Tongue (tissue), 3 donors: ENCODE measurements at places on chromosomes 7 and 10.

DNA sequence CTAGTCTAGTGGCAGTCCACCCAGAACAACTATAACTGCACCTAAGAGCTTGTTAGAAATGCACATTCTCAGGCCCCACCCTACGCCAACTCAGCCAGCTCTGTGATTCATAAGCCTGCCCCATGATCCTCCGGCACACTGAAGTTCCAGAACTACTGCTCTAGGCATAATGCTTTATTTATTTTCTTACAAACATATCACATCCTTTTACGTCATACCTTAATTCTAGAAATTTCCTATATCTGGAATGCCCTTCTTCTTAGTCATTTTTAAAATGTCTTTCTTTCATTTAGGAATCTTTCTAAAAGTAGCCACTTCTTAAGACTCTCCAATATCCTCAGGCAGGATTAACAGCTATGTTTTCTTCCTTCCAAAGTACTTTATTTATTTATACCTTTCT is 480.1 kb downstream of the INHBA start:
- no peak for DNase-seq

DNA sequence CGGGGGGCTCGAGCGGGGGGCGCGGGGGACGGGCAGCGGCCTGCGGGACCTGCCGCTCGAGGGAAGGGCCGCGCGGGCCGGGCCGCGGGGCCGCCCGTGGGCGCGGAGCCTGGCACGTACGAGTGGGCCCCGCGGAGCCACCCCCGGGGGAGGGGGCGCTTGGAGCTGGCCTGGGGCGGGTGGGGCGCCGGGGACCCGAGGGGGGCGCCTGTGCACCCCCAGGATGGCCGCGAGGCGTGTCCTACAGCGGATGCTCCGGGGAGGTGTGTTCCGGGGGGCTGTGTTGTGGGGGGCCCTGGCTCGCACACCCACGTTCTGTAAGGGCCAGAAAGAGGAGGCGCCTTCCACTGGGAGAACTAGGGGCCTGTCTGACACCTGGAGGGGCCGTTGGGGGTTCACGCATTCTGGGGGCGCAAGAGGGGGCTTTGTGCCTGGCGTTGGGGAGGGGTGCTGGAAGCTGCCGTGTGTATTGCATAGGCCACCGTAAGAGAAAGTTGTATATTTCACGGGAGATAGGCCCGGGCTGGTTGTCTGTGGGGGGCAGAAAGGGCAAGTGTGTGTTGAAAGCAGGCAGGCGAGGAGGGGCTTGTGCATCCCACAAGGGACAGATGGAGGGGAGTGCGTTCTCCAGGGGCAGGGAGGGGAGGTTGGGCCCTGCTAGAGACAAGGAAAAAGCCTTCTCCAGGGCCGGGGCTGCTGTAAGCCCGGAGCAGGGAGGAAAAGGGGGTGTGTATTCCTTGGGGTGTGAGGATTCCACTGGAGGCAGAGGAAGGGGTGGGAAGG is 663 bp downstream of the VPS37D start:
- peak; percentile 18 for DNase-seq

DNA sequence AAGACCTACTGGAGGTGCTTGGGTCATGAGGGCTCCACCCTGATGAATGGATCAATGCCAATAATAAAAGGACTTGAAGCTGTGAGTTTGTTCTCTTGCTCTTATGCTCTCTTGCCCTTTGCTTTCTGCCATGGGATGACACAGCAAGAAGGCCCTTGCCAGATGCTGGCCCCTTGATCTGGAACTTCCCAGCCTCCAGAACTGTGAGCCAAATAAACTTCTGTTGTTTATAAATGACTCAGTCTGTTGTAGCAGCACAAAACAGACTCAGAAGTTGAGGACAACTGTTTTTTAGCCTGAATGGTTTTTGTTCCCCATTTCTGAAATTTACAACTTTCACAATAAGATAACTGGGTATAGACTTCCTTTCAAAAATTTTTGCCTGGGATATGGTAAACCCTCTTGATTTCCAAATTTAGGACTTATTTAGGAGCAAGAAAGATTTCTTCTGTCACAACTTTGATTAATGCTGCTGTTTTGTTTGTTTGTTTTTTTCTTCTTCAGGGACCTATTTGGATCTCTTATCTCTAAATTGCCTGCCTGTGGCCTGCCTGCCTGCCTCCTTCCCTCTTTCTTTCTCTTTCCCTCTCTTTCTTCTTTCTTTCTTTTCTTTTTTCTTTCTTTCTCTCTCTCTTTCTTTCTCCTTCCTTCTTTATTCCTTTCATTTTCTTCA is 12.1 kb downstream of the ENTPD1 start:
- peak; percentile 6 for DNase-seq

- DNase-seq: no peak
These were observed 124.0 kb upstream of the GPR22 start for GRCh38 chr7:107345898-107346297.

DNA sequence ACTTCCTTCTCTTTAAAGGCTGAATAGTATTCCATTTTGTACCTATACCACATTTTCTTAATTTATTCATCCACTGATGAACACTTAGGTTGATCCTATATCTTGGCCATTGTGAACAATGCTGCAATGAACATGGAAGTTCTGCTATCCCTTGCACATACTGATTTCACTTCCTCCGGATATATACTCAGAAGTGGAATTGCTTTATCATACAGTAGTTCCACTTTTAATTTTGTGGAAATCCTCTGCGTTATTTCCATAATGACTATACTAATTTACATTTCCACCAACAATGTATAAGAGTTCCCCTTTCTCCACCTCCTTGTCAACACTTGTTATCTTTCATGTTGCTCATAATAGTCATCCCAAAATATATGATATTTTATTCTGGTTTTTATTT is 312.6 kb downstream of the PLXDC2 start:
- no peak for DNase-seq

GRCh38 chr10:31927565-31927883 is 1.1 kb downstream of the ARHGAP12 start:
- DNase-seq: no peak

DNA sequence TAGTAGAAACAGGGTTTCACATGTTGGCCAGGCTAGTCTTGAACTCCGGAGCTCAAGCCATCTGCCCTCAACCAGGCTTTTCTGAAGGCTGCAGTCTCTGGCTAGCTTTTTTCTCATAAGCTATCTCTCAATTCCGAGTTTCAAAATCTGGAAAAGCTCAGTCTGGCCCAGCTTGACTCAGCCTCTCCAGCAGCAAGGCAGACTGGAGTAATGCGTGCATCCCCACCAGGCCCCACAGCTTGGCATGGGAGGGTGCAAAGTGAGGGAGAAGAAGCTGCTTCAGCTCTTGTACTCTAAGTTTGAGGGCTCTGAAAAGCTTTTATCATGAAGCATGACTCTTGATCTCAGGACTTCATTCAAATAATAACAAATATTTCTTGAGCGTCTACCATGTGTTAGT is 4.8 kb downstream of the DHTKD1 start:
- DNase-seq: no peak

DNA sequence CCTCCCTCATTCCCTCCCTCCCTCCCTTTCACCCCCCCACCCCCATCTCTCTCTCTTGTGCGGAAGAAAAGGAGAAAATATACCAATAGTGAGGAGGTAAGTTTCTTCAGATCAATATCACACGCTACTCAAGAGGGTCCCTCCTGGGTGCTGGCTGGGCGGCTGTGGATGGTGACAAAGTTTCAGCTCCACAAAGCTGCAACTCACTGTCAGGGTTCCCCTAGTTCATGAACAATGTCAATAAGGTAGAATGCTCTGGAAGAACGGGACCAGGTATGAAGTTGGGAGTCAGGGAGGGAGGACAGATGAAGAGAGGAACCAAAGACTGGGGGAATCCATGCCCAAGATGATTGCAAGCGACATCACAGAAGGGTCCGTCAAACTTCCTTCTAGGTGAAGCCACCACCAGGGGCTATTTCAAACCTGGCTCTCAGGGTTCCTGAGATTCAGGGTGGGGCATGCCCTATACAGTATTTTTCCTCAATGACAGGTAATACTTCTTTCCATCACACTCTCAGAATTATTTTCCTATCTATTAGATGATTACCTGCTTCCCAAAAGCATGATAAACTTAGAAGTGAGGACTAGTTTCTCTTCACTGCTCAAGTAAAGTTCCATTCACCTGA is 1.4 kb upstream of the PDE1C start:
- DNase-seq: no peak

- no peak for DNase-seq
These were observed 11.6 kb downstream of the NAMPT start for GRCh38 chr7:106273009-106273668.

GRCh38 chr7:149742075-149742701 is 31.2 kb downstream of the ZNF467 start:
- peak; percentile 87 for DNase-seq

GRCh38 chr10:114541081-114541796 is 116.8 kb downstream of the ABLIM1 start:
- peak; percentile 97 for DNase-seq

DNA sequence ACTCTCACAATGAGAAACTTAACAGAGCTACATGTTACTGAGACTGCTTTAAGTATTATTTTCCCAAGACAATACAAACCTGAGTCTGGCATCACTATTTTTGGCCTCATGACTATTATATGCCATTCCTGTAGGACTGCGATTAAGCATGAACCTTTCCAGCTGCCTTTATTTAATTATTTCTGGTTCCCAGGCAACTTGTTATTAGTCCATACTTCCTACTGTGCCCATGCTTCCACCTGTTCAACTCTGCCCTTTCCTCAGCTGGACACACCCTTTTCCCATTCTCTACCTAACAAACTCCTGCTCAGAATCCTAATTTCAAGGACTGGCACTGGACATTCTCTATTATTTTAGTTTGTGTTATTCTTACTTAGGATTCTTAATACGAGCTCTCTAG is 8.1 kb upstream of the CROT start:
- no peak for DNase-seq

GRCh38 chr7:36045326-36045725 is 107.7 kb upstream of the EEPD1 start:
- no peak for DNase-seq

GRCh38 chr10:114905450-114905849 is 32.5 kb upstream of the TRUB1 start:
- DNase-seq: no peak

- DNase-seq: no peak
These were observed 68.8 kb upstream of the SDK1 start for GRCh38 chr7:3232228-3232627.

- DNase-seq: no peak
These were observed 7.5 kb downstream of the MET start for GRCh38 chr7:116679500-116679899.

DNA sequence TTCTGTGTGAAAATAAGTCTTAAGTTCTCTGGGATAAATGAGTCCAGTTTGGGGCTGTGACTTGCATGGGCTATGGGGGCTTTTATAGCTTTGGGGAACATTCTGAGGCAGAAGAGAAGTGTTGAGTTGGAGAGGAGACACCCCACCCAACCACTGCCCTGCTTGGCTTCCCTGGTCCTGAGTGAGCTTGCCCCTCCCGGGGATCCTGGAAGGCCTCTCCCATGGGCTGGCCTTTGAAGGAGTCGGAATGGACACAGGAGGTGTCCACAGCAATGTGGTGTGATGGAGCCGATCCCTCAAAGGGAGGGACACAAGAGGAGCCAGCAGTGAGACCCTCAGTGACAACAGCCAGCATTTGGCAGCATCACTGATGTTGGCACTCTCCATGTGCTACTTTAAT is 89.8 kb downstream of the GLRX3 start:
- no peak for DNase-seq

DNA sequence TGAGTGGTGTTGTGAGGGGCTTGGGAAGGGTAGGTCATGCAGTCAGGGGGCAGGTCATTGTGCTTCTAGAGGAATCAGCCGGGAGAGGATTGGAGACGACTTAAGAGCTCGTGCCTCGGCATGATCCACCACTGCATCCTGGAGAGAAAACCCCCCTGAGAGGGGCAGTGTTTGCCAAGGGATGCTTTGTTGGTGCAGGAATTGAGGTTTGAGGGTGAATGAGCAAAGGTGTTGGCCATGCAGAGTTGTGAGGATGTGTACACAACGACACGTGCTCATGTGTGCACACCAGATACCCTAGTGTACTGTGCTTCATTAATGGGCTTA is 85.6 kb upstream of the ANLN start:
- peak; percentile 20 for DNase-seq

DNA sequence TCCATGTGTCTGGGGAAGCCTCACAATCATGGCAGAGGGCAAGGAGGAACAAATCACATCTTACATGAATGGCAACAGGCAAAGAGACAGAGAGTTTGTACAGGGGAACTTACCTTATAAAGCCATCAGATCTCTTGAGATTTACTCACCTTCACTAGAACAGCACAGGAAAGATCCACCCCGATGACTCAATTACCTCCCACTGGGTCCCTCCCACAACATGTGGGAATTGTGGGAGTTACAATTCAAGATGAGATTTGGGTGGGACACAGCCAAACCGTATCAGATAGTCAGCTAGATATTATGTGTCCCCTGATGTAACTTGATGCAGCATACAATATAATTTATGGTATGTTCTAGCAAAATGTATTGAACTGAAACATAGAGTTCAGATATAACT is 14.1 kb upstream of the CEP41 start:
- no peak for DNase-seq

GRCh38 chr7:3922175-3922635 is 621.2 kb downstream of the SDK1 start:
- DNase-seq: peak; percentile 83

GRCh38 chr10:110756876-110757275 is 112.7 kb downstream of the RBM20 start:
- peak; percentile 29 for DNase-seq

DNA sequence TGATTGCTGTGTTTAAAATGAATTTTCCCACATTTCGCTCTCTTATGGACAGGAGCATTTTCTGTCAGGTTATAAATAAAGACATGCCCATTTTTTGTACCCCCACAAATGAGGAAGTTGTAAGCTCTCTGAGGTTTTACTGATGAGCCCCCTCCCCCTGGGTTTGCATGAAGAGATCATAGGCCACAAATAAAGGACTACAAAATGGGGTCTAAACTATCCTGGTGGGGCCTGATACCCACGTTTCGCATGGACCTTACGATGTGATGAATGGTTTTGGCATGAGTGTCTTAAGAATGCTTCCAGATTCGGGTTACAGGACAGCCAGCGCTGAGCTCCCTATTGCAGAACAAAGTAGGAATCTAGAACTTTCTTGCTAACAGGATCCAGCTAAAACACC is 5.8 kb downstream of the IKZF1 start:
- DNase-seq: no peak

- DNase-seq: no peak
These were observed 330.6 kb downstream of the CCSER2 start for GRCh38 chr10:84659027-84659426.

GRCh38 chr7:45196374-45196773 is 38.8 kb downstream of the RAMP3 start:
- no peak for DNase-seq

- DNase-seq: no peak
These were observed 56.3 kb downstream of the PRKAR2B start for GRCh38 chr7:107100824-107101223.
